ENCODE measurements at places on chromosomes 16 and 17.

- DNase-seq = no peak
Observed at GRCh38 chr16:48405153-48405552, 19.9 kb upstream of the SIAH1 start.

GRCh38 chr17:45104907-45105624 lies 27.2 kb downstream of the PLCD3 start:
- no peak for DNase-seq

DNA sequence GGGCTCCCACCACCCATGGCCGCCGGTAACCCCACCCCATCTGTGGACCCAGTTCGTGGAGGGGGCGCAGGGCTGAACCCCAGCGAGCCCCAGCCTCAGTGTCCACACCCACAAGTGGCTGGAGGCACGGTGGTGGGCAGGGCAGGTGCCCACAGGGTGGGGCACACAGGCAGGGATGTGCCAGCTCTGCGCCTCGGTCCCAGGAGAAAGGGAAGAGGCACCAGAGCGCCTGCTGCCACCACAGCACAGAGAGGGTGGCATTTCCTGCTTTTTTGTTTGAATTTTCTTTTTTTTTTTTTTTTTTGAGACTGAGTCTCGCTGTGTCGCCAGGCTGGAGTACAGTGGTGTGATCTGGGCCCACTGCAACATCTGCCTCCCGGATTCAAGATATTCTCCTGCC lies 19.0 kb downstream of the ZFPM1 start:
- DNase-seq = no peak

- DNase-seq = no peak
Observed at GRCh38 chr16:65621640-65622039, 499.8 kb upstream of the CDH11 start.

DNA sequence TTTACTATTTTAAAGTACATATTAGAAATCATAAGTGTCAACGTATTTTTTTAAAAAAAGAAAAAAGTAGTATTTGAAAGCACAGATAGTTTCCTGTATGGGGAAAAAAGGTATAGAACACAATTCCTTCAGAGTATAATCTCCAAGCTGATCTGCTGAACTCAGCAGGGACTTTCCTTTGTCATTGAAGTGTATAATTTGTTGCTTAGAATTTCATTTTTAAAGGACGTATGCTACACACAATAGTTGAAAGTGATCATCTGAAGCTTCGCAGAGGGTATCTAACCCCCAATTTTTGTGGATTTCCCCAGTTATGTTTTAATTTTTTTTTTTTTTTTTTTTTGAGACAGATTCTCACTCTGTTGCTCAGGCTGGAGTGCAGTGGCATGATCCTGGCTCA lies 20.2 kb upstream of the MAPT start:
- DNase-seq = no peak

DNA sequence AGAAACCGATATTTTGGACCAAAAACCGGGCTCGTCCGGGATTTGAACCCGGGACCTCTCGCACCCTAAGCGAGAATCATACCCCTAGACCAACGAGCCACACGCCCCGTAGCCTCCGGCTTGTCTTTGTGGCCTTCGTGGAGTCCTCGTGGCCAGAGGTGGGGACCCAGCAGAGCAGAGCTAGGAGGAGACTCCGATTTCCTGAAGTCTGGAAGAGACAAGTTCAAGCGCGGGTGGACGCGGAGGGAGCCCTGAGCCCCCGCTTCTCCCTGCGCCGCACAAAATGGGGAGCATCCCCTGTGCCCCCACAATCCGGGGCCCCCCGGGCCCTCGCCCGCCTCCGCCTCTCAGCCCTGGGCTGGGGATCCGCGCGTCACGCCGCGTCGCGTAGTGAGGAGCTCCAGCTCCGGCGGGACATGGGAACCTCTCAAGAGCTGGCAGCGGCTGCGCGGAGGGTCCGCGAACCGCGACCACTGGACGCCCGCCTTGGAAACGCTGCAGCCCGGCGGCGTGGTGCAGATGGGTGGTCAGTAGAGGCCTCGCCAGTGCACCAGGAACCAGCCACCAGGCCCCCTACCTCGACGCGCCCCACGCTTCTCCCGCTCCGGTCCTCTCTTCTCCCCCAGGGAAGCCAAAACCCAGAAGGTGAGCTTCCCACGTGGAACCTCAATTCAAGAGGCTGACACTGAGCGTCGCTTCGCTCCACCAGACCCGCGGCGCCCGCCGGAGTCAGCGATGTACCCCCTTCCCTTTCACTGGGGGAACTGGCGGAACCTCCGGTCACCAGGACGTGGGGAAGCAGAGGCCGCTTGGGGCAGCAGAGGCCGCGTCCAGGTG lies 5.2 kb upstream of the OR1F1 start:
- no peak for DNase-seq

DNA sequence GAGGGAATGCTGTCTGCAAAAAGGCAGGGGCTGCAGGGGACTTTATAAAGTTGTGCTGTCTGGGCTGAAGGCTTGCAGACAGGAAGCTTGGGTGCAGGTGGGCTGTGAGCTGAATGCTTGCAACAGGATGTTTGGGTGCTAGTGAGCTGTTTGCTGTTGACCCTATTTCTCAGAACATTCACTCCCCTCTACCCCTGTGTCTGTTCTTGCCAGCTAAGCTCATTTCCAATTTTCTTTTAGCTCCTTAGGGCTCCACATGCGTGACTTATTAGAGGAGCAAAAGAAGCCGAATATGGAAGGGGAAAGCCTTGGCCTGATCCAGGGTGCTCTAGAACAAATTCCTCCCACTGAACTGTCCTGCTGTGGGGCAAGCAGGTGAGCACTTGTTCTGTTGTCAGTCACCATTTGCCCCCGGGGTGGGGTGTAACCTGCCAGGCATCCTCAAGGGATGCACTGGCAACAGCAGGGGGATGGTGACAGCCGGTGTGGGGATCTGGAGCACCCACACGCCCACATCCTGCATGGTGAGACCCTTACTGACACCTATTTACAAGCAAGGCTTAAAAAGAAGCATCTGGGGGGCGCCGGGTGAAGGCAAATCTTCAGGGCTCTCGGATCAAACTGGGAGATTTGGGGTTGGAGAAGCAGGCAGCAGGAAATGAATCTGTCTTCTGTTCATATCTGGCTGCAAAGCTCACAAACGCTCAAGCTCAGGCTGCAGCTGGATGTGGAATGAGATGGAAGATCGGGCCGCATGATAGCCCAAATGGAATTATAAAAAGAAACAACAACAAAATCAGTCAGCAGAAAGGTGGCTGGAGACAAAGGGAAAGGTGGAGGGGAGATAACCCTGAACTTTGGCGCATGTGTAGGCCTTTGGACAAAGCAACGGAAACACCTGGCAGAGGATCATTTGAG lies 21.1 kb upstream of the NUP93 start:
- no peak for DNase-seq

DNA sequence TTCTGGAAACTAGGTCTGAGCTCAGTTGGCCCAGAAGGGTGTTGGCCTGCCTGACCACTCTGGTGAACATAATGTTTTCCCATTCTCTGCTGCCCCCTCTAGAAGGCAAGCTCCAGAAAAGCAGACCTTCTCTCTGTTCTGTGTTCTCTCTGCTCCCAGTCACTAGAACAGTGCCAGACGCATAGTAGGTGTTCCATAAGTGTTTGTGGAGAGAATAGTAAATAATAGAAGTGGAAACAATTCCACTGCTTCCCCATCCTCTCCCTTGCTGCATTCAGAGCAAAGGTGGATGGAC lies 32.2 kb upstream of the ETV4 start:
- DNase-seq = no peak

GRCh38 chr16:5041600-5042133 lies 7.9 kb upstream of the NAGPA start:
- DNase-seq = no peak

DNA sequence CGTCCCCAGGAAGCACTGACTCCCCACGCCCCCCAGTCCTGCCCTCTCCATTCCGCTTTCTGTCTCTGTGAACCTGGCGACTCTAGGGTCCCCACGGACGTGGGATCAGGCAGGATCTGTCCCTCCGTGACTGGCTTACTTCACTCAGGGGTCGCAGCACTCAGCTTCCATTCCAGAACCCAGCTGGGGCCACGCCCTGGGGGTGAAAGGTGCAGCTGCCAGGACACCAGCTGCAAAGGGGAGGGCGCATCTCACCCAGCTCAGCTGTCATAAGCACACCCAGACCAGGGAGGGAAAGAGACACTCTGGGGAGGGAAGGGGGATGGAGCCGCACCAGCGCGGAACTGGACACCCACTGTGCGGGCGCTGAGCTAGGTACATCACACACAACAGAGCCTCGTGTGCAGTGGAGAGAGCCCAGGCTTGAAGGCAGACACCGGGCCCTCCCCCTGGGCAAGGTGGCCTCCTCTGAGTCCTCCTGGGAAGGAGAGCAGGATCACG lies 18.5 kb upstream of the HEXD start:
- DNase-seq = no peak

GRCh38 chr16:3793161-3793576 lies 75.8 kb upstream of the TRAP1 start:
- DNase-seq = peak; percentile 36

- no peak for DNase-seq
Observed at GRCh38 chr16:15652293-15653001, 2.4 kb downstream of the NDE1 start.

Data from Ammon's horn (tissue), 1 donor.